ENCODE measurements at places on chromosomes 7 and 10. TPM values are rescaled to one million over a fixed set of nuclear protein-coding genes. Genes with fewer than 3 reads are reported as not detected.

The SFTPA1 gene
- not detected for total RNA-seq

DNA sequence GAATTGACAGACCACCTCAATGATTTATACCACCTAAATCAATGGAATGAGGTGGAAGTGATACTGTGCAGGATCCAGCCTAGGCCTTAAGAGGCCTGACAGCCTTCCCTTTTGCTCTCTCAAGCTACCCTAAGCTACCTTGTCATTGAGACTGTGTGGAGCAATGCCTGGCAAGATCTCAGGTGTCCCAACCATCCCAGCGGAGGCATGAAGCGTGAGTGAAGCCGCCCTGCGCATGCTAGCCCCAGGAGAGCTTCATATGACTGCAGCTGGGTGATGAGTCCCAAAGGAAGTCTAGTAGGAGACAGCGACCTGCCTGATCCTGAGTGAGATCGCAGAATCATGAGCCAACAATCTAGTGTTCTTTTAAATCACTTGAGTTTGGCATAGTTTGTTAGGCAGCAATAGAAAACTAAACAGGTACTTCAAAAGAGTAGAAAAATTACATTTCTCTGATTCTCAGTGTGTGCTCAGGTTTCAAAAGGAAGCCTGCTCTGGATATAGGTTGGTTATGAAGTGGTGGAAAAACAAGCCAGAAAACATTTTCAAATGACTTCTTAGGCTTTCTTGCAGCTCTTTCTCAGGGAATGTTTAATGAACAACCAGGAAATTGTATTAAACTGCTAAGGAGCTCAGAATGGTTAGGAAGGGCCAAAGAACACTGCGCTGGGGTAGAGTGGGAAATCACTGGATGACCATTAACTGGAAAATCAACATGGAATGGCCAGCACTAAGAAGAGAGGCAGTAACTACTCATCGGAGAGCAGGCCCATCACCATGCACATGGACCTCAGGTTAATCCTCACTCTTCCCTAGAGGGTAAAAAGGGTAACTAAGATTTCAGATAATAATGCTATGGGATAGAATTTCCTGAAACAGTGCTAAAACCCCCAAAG lies 535.2 kb downstream of the PHTF2 start:
- DNase-seq: no peak

DNA sequence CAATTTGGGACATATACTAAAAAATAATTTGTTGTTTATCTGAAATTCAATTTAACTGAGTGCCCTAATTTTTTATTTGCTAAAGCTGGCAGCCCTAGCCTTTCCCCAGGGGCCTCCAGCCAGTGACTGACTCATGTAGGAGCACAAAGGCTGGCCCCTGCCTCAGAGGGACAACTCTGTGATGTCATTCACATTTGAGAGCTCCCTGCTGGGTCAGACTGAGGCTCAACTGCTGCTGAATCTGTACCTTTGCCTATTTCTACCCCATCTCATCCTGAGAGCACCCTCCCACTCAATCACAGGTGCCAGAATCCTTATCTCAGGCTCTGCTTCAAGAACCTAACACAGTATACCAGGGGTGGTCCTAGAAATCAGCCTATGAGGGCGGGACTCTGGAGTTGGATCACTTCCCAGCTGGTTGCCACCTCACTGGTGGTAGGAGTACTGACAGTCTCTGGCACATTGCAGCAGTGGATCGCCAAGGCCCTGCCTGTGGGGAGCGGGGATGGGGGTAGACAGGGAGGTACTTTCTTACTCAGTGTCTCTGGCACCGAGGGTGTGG lies 11.6 kb downstream of the GCK start:
- DNase-seq: no peak

- no peak for DNase-seq
Measured at GRCh38 chr7:2399848-2400587, 3.4 kb upstream of the CHST12 start.

DNA sequence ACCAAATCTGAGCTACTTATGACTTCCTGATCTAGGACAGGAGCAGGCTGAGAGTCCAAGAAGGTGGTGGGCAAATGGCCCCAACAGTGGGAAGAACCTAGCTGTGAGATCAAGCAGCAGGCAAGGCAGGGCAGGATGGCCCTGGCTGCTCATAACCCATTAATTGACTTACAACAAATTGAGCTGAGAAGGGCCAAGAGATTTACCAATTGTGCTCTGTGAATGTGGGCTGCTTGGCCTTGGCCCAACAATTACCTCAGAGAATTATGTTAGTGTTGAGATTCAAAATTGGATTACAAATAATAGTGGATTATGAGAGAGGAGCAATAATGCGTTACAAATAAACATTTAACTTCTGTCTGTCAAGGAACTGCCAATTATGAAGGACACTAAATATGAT lies 956.5 kb downstream of the KCNMA1 start:
- no peak for DNase-seq

GRCh38 chr7:80681272-80681885 lies 42.9 kb downstream of the CD36 start:
- no peak for DNase-seq

DNA sequence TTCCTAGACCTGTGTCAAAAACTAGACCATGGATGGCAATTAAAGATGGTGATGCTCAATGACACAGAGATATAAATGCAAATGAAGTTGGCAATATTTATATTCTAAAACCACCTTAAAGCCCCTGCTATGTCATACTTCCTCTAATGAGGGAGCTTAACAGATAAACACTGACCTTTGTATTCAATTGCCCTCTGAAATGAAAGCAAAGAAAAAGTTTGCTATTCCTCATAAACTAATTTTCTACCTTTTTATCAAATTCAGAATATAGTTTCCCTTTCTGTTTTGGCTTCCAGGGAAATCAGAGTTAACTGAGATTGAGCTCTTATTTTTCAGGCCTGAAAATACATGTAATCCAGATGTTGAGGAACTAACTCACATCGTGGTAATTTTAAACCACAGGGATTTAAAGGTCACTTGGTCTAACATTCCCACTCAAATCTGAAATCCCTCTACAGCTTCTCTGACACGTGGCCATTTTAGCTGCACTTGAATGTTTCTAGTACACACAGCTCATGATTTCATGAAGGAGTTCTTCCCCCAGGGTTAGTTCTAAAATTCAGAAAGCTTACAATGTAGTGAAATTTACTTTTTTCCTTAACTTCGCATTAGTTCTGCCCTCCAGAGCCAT lies 37.9 kb upstream of the ABCB5 start:
- DNase-seq: no peak
